Activated naive CD4-positive, alpha-beta T cell (primary cell): ENCODE measurements at places on chromosomes 1 and 21.

- no peak for DNase-seq
Measured at GRCh38 chr1:81887421-81888144, 86.8 kb downstream of the ADGRL2 start.

- DNase-seq, result no peak
Measured at GRCh38 chr1:245663373-245663772, 508.6 kb downstream of the KIF26B start.

DNA sequence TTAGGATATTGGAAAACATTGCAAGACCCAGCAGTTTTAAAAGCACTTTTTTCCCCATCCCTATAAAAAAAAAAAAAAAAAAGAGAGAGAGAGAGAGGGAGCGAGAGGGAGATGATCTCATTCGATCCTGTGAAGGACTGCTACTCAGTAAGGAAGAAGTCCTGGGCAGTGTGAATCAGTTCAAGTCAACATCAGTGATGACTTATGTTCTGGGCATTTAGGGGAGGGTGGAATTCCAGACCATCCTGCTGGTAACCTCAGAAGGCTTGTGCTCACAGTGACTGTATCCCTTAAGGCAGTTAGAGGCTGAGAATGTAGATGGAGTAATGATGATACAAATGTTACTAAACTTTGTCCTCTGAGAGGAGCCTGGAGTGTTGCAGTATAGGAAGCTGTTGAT is 151.4 kb downstream of the TGFB2 start:
- no peak for DNase-seq

- no peak for DNase-seq
Measured at GRCh38 chr1:19828546-19828945, 13.5 kb upstream of the RNF186 start.

DNA sequence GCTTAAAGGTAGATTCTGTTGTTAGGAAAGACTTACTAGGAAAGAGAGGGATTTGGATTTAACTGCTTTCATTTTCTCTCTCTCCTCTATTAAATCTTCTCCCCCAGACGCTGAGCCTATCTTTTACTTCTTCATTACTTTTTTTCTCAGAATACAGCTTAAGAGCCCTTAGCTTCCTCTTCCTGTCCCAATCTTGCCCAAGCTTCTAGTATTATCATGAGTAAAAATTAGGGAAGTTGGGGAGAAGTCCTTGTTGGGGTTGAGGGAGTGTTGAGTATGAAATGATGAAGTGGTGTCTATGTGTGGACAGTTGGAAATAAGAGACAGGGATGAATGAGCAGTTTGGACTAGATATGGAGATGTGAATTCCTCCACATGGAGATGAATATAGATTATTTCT is 35.0 kb downstream of the ACP6 start:
- no peak for DNase-seq
